EH (cell line): ENCODE measurements at places on chromosomes 5 and 9.

DNA sequence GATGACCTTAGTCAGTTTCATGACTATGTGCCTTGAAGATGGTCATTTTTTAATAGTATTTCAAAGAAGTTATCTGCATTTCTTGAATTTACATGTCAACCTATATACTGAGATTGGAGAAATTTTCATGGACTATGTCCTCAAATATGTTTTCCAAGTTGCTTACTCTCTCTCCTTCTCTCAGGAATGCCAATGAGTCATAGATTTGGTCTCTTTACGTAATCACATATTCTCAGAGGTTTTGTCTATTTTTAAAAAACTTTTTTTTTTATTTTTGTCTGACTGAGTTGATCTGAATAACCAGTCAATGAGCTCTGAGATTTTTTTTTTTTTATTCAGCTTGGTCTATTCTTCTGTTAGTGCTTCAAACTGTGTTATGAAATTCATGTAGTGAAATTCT lies 374.7 kb upstream of the GRIN3A start:
- DNase-seq, result no peak

DNA sequence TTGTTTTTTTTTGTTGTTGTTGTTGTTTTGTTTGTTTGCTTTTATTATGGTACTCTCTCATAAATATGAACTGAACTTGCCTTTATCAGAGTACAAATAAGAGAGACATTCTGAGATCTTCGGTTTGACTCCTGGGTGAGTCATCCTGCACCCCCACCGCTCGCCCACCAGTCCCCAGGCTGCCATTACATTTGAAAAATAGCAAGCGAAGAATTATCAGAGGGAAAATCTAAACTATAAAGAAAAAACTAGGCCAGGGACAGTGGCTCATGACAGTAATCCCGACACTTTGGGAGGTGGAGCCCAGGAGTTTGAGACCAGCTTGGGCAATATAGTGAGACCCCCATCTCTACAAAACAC lies 122.1 kb upstream of the MAP3K1 start:
- no peak for DNase-seq

DNA sequence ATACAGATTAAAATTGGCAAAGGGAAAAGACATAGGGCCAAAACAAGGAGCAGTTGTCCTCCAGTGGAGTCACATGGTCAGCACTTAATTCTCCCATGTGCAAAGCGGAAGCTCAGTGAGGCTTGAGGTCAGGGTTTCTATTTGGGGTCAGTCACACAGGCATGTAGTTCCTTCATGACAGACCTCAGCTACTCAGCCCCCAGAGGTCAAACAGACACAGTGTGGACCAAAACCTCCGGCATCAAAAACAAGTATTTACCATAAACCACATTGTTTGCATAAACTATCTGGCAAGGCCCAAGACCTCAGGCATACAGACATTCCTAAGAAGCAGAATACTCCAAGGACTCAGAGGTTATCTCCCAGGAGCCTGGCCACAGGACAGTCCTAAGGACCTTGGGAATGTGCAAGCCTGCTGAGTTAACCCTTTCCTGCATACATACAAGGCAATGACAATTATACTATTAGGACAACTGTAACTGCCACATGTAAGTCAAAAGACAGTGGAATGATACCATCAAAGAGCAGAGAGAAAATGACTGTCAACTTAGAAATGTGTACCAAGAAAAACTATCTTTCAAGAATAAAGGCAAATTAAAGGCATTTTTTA lies 28.7 kb upstream of the FNIP1 start:
- no peak for DNase-seq

DNA sequence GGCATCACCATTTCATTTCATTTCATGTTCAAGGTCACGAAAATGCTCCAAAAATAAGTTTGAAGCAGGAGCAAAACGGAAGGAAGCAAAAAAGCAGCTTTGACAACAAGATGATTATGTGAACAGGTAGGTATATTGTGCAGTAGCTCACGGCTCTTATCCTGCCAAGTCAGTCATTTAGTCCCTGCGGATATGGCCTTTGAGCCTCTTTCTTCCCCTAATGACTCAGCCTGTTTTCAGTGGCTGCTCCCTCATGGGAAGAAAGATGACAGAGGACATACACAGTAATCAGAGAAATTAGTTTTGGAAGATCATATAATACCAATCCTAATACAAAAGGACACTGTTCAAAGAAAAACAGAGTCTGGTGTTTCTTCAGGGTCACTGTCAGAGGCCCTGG lies 155.8 kb upstream of the GRAMD2B start:
- DNase-seq, result no peak

GRCh38 chr5:91632871-91633270 lies 249.8 kb upstream of the ARRDC3 start:
- DNase-seq, result no peak

GRCh38 chr5:139707445-139708003 lies 59.4 kb downstream of the CXXC5 start:
- DNase-seq, result no peak

DNA sequence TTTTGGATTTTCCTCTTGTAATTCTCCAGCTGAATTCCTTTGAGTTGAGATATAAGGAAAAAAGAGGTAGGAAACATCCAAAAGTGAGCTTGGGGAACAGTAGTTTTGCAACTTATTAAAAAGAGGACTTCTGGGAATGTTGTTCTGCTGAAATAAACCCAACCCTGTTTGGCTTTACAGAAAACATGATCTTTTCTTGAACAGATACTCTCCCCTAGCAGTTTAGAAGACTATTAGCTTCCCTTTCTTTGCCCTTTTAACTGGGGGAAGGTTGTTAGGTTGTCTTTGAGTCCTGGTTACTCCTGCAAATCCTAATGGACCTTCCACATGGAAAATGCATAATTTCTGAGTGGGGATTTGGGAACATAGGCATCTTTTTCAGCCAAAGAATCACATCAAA lies 168.7 kb upstream of the RPS23 start:
- no peak for DNase-seq

- DNase-seq, result peak; percentile 73
Observed at GRCh38 chr5:14063138-14063537, 80.0 kb upstream of the TRIO start.

- DNase-seq, result no peak
Observed at GRCh38 chr9:8365029-8365428, 565.5 kb upstream of the DMAC1 start.

DNA sequence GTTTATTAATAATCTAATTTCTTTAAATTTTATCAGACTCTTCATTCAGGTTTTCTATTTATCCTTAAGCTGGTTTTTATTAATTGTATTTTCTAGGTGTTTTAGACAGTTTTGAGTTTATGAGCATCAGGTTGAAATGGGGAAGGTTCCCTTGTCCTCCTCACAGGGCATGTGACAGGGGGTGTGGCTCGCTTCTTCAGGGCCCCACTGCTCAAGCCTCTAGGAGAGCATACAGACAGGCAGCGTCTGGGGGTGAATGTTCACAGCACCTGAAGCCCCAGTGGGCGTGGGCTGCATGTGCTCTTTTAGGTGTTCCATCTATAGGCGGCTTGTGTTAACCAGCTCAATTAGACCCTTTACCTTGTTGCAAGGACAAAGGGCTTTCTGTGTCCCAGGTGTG lies 78.2 kb upstream of the RUFY1 start:
- no peak for DNase-seq

DNA sequence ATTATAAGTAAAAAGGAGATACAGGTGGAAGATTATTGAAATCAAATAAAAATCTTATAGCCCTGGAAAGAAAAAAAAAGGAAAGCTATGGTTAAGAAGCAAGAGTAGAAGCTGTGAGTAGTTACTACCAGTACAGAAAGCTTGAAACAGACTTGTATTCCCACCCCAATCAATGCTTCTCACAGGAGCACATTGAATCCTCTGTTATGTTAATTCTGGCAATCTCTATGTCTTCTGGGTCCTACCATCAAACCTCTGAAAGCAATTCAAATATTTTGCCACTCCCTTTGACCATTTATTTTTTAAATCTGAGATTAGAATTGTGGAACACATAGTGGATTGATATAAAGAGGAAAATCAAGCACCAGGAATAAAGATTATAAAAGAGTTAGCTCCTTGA lies 186.5 kb downstream of the MEF2C start:
- DNase-seq, result no peak

GRCh38 chr9:35397216-35397698 lies 92.7 kb upstream of the RUSC2 start:
- no peak for DNase-seq

- DNase-seq, result peak; percentile 98
Observed at GRCh38 chr9:6566409-6567139, 79.0 kb downstream of the GLDC start.

DNA sequence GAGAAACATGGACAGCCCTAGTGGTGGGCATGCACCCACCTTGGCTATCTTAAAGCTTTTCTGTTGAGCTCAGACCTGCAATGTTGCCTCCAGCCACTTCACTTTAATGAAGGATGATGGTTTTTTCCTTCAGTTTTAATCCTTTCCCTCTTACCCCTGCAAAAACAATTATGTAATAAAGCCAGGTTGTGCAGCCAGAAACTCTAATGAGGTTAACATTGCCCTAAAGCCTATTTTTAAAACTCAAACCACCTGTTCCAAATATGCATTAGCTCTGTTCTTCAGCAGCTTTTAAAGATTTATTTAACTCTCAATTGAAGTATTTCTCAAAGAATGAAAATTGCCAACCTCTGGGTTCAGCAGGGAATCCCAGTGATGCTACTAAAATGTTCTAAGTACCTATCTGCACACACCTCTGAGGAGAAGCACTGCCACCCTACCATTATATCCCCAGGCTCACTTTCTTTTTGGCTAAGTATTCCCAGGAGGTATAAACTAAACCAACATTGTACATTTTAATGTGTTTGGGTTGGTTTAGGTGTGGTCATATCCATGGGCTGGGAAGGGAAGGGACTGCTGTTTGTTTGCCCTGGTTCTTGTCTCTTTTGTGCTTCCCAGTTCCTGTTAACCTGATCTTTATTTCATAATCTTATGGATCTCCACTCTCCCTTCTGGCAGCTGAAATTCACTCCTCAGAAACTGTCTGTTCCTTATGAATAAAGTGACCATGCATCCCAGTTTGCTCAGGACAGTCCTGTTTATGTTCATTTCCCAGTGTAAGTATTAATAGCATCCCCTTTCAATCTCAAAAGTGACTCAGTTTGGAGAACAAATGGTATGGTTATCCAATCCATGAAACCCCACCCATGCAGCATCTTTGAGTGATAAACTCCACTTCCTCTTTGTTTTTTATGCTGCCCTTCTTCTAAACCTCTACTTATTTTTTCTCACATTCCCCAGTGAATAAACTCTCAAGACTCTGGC lies 251.7 kb downstream of the RAB3C start:
- no peak for DNase-seq

DNA sequence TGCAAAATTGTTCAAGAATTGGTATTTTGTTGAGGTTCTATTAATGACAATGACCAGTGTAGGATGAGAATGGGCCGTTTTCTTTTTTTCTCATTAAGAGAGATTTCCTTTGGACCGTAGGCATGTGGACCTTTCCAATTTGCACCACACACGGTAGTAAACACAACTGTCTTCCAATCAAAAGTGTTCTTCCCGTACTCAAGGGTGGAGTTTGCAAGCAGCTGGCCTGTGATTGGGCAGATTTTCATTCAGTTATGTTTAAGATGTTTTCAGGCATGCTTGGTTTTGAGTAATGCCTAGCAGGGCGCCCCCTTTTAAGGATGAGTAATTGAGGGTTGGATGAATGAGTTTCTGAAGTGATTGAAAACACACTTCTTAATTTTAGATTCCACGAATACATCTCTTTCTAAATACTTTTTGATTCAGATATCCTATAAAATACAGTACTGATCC lies 2.5 kb downstream of the KDM3B start:
- DNase-seq, result peak; percentile 87

DNA sequence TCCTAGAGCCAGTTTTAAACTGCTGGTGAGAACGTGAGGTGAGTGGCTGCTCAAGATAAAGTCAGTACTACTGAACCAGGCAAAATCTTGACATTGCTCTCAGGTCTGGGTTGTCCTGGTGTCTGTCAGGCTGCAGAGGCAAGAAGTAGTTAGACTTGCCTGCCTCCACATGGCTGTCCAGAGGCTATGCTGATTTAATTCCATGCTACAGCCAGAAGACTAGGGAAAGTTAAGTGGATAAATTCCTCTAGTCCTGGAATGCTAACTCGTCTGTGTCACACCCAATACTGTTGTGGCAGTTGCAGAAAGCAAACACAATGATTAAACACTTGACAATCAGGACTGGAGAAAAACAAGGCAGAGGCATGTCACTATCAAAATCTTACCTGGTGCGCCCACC lies 118.9 kb downstream of the ACER2 start:
- no peak for DNase-seq

DNA sequence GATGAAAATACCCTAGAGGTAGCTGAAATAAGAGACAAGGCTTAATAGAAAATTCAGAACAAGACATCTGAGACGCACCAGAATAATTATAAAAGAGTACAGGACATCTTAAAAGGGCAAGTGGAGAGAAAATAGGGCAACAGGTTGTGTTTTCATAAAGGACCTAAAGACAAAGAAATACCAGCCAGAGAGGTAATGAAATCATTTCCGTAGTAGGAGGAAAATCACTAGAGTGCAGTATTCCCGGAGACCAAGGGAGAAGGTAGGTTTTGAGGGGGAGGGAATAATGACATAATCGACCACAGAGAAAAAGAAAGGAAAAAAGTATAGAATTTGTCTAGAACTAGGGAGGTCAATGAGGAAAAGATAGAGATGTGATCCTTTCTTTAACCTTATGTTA lies 26.2 kb upstream of the CTNNAL1 start:
- no peak for DNase-seq

- DNase-seq, result no peak
Observed at GRCh38 chr5:4766101-4766500, 374.0 kb upstream of the ADAMTS16 start.

DNA sequence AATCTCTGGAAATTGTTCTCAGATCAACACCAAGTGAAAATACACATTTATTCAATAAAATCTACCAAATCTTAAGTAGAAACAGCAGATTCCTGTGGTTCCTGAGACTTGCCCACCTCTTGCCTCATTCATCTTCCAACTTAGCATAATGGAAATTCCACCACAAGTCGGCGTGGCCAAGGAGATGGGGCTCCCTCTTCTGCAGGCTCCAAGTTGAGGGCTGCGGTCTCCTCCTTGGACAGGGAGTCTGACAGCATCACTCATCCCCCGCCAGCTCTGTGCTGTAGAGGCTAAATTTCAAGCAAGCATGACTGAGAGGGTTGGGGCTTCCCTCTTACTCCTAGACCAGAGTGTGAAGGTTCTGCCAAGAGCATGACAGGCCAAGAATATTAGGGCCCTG lies 273.7 kb downstream of the DIRAS2 start:
- DNase-seq, result no peak
